ENCODE measurements at places on chromosomes 2 and 18. TPM values are rescaled to one million over a fixed set of nuclear protein-coding genes. Genes with fewer than 3 reads are reported as not detected.

FER1L5 gene
- 0.01 TPM for polyA plus RNA-seq

REL gene
- polyA plus RNA-seq, result 9.0 TPM

AP1S3 gene
- 24.0 TPM for polyA plus RNA-seq

SLC9A2 gene
- polyA plus RNA-seq, result 0.13 TPM

MYO3B gene
- polyA plus RNA-seq, result 3.1 TPM

MYOM1 gene
- polyA plus RNA-seq, result 0.01 TPM

TCF23 gene
- polyA plus RNA-seq, result not detected

CAPN14 gene
- 2.2 TPM for polyA plus RNA-seq

DSEL gene
- 2.9 TPM for polyA plus RNA-seq

TOGARAM2 gene
- polyA plus RNA-seq, result not detected

ALLC gene
- not detected for polyA plus RNA-seq

STAT4 gene
- polyA plus RNA-seq, result 1.6 TPM

IL37 gene
- 0.73 TPM for polyA plus RNA-seq

AUP1 gene
- polyA plus RNA-seq, result 141 TPM

SOX11 gene
- polyA plus RNA-seq, result not detected

SCN9A gene
- polyA plus RNA-seq, result 0.09 TPM

RGPD4 gene
- polyA plus RNA-seq, result 0.03 TPM
